ENCODE measurements at places on chromosomes 5 and 9. TPM values are rescaled to one million over a fixed set of nuclear protein-coding genes. Genes with fewer than 3 reads are reported as not detected.
A peak's percentile ranks its signal among the peaks of the same experiment; 100 is the strongest.

The INSL6 gene
- total RNA-seq = not detected

GRCh38 chr5:40071870-40072269 is 607.8 kb upstream of the PTGER4 start:
- DNase-seq = peak; percentile 48

- no peak for DNase-seq
These were observed 205.8 kb upstream of the KIF2A start for GRCh38 chr5:62100201-62100600.

DNA sequence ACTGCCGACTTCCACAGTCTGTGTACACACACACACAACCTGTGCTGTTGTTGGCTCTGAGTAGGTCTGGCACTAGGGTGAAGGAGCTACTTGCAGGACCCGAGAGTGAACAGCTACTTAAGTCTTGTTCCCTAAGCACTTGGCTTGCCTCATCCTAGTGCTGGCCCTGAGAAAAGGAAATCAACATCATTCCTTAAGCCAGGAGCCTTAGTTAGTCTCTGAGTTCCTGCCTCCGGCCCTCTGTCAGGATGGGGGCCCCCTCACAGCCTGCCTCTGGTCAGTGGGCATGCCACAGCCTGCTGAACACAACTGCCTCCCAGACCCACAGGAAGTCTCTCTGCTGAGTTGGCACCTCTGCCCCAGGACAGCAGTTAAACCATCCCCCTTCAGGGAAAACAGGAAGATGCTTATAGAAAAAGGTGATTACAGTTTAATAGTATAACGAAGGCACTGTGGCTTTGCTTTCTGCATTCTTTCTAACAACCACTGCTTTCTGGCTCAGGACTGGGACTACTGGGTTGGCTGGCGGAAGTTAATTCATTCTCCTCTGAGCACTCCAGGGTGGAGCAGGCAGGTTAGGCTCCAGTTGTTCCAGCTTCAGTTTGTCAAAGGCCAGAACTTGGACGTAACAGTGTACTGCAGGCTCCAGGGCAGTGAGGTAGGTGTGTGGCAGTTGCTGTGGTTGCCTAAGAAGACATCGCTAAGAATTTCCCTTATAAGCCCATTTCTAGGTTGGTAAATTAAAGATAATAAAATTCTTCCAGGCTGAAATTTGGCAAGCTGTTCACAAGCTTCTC is 2.8 kb downstream of the MAMDC2 start:
- DNase-seq = no peak

DNA sequence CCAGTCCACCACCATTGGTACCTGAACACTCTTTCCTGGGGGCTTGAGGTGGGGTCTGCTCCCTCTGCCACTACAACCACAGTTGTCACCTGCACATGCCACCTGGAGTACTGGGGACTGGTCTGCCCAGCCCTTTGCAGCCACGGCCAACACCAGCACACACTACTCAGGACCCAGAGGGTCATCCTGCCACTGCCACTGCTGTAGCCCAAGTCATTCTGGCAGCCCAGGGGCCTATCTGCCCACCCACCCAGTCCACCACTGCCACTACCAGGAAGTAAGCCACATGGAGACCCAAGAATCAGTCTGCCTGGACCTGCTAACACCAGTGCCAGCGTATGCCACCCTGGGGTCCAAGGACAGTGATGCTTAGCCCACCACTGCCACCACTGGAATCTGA is 302.4 kb upstream of the TRPC7 start:
- DNase-seq = no peak

DNA sequence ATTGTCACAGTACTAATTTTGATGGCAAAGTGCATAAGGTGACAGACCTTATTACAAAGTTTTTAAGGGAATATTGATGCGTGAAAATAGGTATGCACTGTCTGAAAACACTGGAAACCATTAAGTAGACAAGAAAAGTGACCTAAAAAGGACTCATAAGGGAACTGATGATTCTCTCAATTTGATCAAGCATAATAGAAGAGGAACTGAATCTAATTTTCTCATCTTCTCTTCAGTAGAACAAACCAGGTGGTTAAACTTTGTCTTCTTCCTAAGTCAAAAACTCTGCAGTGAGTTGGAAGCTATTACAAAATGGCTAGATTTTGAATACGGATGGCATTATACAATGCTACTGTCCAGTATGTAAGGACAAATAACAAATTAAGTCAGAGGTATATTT is 53.4 kb downstream of the RNF145 start:
- DNase-seq = no peak

The FRRS1L gene
- under 0.01 TPM for total RNA-seq

The RNF183 gene
- not detected for total RNA-seq

The CCDC192 gene
- total RNA-seq = not detected

The ZNF367 gene
- total RNA-seq = 6.3 TPM

- DNase-seq = no peak
These were observed 312.4 kb downstream of the DOCK8 start for GRCh38 chr9:526904-527591.

GRCh38 chr9:116990592-116990991 is 303.5 kb downstream of the TRIM32 start:
- DNase-seq = no peak

The FOXD4L4 gene
- 0.13 TPM for total RNA-seq

The SPINK13 gene
- total RNA-seq = not detected

The HAVCR1 gene
- total RNA-seq = not detected

DNA sequence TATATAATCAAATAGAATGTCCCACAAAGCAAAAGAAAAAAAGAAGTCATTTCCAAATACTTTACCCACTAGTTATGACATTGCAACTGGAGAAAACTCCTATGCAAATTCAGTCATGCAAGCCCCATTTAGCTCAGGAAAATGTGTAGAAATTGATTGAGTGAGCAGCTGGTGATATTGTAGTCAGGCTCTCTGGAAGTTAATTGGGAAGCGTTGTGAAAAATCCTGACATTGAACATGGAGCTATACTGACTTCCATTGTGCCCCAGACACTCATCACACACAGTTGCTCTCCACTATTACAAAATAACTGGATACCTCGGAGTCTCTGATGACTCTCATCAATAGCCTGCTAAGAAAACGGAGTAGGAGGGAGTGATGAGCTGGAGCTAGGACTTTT is 49.0 kb downstream of the TUSC1 start:
- DNase-seq = no peak

- DNase-seq = no peak
These were observed 141.0 kb upstream of the NUDT12 start for GRCh38 chr5:103703617-103704016.

- DNase-seq = peak; percentile 42
These were observed 329 bp downstream of the CDC23 start for GRCh38 chr5:138212828-138213160.

The OR1J2 gene
- total RNA-seq = not detected

GRCh38 chr5:150419630-150420270 is 7.0 kb upstream of the CD74 start:
- no peak for DNase-seq
